Activated naive CD8-positive, alpha-beta T cell treated with anti-CD3 and anti-CD28 coated beads, Interleukin-2, amount 10 ng/mL, durations not matched to agents 7 days and 5 days (primary cell): ENCODE measurements at places on chromosomes 13 and 19.

- no peak for DNase-seq
These were observed 70.3 kb downstream of the FNDC3A start for GRCh38 chr13:49046002-49046401.

GRCh38 chr19:1220976-1221903 lies 15.7 kb downstream of the STK11 start:
- no peak for DNase-seq

DNA sequence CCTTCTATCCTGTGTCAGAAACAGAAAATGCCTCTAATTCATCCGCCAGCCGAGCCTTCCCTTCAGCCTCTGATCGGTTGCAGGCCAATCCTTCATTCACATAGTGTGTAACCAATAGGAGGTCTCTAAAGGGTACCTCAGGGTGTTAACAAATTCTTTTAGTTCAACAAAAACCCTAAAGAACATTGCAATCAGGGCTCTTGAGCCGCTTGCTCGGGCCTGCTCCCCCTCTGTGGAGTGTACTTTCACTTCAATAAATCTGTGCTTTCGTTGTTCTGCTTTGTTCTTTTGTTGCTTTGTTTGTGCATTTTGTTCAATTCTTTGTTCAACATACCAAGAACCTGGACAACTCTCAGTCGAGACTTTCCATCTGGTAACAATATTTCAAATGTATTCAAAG lies 366.5 kb downstream of the KCTD12 start:
- no peak for DNase-seq

GRCh38 chr13:51608857-51609406 lies 24.7 kb downstream of the WDFY2 start:
- DNase-seq = no peak

DNA sequence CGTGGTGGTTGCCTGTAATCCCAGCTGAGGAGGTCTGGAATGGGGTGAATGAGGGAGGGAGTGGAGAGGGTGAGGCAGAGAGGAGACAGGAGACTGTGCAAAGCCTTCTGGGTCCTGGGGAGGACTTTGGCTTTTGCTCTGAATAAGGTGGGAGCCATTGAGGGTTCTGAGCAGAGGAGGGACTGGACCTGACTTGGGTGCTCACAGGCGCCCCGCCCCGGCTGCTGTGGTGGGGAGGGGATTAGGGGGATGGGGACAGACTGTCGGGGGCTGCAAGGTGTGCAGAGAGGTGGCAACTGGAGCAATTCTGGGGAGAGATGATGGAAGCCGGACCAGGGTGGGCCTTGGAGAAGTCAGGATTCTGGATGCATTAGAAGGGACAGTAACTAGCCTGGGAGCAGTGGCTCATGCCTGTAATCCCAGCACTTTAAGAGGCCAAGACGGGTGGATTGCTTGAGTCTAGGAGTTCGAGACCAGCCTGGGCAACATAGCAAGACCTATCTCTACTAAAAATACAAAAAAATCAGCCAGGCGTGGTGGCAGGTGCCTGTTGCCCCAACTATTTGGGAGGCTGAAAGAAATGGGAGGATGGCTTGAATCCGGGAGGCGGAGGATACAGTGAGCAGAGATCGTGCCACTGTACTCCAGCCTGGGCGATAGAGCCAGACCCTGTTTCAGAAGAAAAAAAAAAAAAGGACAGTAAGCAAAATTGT lies 16.1 kb upstream of the NANOS3 start:
- no peak for DNase-seq

DNA sequence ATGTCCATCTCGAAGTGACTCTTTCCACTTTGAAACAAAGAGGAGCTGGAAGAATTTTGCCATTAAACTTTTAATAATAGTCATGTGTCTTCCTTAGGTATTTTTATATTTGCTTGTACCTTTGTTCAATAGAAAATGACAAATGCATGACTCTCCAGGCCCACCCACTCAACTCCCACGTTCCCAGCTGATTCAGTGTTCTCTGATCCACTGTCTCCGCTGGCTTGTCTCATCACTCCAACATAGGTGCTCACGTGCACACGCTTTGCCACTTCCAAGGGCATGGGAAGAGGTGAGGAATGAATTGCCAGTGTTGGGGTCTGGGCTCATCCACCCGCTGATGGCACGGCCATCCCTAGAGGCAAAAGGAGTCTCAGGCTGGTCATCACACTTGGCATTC lies 24.5 kb downstream of the RASL11A start:
- DNase-seq = no peak

GRCh38 chr13:77857531-77858209 lies 61.0 kb downstream of the EDNRB start:
- no peak for DNase-seq

DNA sequence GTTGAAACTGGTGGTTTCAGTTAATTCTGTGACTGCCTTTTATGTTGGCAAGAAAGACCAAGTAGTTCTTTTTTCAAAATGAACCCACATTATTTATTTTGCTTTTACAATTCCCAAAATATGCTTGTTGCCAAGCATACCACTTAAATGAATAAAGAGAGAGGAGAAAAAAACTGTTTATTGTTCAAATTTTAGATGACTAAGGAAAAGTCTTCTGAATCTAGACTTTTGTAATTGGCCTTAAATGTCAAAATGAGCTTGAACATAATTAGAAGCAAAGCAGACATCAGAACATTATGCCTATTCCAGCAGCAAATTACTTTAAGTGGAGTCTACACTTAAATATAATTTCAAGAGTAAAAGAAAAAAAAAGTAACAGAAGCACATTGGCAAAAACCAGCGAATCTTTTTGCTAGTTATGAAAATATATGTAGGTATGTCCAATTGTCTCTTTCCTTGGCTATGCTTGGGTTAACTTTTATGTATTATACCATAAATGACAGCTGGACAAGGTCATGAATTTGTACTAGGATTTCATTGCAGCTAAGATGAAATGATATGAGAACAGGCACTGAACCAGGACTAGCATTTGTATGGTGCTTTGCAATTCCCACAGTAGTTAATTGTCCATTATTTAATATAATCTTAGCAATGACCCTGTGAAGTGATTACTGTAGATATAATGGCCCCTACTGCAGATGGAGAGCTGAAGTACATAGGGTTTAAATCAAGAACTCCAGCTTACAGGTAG lies 211.9 kb downstream of the NALCN start:
- no peak for DNase-seq

- no peak for DNase-seq
These were observed 199.4 kb downstream of the ENOX1 start for GRCh38 chr13:43587376-43587775.

GRCh38 chr13:30156826-30157615 lies 150.3 kb downstream of the KATNAL1 start:
- DNase-seq = no peak

GRCh38 chr13:106533101-106533942 lies 2.1 kb downstream of the EFNB2 start:
- peak; percentile 38 for DNase-seq

GRCh38 chr19:8580710-8581281 lies 3.6 kb upstream of the MYO1F start:
- peak; percentile 92 for DNase-seq

DNA sequence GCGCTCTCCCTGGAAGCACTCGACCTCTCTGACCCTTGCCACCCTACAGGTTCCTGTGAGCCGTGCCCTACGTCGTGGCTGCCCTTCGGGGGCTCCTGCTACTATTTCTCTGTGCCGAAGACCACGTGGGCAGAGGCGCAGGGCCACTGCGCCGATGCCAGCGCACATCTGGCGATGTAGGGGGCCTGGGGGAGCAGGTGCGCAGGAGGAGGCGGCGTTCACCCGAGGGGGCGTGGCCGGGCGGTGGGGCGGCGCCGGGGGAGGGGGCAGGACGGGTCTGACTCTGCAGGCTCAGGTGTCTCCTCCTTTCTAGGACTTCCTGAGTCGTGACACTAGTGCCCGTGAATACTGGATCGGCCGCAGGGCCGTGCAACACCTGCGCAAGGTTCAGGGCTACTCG lies 26.4 kb downstream of the CLEC4M start:
- DNase-seq = no peak

GRCh38 chr19:41307090-41307875 lies 2.7 kb upstream of the CCDC97 start:
- DNase-seq = no peak

DNA sequence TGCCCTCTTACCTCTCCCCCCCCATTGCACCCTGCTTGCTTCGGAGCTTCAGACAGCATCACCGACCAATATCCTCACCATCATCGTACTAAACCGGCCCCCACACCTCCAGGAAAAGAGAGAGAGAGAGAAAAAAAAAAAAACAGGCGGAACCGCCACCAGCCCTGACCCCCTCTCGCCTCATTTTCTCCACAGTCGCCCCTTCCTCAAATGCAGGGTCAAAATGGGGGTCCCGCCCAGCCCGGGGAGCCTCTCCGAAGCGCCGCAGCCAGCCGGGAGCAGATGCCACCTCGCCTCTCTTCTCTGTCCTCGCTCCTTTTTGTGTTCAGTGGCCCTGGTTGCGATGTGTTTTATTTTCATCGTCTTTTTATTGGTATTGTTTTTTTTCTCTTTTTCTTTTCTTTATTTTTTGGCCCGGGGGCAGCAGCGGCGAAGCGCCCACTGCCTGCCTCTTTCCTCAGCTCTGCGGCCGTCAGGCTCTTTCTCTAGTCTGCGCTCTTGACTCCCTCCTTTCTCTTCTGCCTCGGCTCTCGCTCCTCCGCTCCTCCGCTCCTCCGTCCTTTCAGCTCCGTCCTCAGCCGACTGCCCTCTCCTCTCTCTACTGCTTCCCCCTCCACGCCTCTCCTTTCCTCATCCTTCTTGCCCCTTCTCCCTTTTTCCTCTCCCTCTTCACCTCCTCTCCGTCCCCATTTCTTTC lies 41.4 kb downstream of the DEDD2 start:
- DNase-seq = no peak

GRCh38 chr19:615619-616018 lies 17.7 kb downstream of the POLRMT start:
- no peak for DNase-seq

DNA sequence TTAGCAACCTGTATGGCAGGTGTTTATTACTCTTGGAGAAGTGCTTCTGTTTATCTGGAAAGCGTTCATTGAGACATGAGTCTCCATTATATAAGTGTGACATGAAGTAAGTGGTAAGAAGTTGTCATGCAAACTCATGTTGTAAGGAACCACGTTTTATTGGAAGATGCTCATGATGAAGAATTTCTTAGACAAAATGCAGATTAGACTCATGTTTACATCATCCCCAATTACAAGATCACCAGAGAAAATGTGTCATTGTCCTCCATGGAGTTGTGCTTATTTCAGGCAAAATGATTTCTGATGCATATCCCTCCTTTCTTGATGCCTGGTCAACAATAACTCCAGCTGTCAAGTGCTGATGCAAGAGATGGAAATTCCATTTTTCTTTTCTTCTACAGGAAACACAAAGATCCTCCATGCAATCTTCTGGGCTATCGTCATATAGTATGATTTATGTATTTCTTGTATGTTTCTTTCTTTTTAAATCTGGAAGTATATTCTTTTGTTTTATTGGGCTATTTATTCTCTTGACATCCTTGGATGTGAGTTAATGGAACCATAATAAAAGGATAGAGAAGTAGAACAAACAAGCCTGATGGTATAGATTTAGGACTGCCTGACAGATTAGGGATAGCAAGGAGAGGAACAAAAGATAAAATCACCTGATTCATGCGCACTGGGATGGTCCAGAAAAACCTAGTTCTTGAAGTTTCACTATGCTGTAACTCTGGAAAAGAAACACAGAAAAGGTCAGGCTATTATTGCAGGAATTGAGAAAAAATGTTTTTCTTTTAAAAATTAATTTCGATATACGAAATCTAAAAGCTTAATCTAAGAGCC lies 50.7 kb upstream of the DIAPH3 start:
- DNase-seq = no peak

DNA sequence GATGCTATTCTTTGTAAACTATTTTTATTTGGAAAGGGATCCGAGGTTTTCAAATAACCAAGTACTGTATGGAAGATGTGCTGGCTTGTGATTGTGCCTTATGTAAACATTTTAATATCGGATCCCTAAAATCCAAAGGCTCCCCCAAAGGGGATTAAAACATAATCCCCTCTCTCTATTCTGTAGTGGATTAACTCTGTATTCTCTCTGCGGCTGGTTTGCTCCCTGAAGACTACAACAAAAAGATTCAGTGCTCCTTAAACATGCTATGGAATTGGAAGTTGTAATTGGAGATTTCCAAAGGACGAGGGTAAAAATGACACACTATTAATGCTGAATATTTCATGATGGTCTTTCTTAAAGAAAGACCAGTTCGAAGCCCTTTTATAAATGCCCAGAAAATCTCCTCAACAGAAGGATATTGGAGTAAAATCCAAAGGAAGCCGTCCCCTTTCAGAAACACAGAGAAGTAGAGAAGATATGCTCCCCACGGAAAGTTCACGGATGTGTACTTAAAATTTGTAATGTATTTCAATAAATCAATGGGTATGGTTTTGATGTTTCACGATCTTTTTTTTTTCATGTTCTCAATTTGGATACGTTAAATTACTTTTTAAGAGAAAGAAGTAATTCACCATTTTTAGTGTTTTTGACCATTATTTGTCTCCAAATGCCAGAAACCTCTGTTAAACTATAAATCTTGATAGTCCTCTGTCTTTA lies 6.5 kb downstream of the MAB21L1 start:
- DNase-seq = no peak

GRCh38 chr19:29815231-29815630 lies 3.4 kb downstream of the CCNE1 start:
- no peak for DNase-seq

GRCh38 chr19:49564616-49565045 lies 15.7 kb downstream of the NOSIP start:
- DNase-seq = no peak

GRCh38 chr13:29449726-29450125 lies 145.8 kb downstream of the SLC7A1 start:
- DNase-seq = no peak

DNA sequence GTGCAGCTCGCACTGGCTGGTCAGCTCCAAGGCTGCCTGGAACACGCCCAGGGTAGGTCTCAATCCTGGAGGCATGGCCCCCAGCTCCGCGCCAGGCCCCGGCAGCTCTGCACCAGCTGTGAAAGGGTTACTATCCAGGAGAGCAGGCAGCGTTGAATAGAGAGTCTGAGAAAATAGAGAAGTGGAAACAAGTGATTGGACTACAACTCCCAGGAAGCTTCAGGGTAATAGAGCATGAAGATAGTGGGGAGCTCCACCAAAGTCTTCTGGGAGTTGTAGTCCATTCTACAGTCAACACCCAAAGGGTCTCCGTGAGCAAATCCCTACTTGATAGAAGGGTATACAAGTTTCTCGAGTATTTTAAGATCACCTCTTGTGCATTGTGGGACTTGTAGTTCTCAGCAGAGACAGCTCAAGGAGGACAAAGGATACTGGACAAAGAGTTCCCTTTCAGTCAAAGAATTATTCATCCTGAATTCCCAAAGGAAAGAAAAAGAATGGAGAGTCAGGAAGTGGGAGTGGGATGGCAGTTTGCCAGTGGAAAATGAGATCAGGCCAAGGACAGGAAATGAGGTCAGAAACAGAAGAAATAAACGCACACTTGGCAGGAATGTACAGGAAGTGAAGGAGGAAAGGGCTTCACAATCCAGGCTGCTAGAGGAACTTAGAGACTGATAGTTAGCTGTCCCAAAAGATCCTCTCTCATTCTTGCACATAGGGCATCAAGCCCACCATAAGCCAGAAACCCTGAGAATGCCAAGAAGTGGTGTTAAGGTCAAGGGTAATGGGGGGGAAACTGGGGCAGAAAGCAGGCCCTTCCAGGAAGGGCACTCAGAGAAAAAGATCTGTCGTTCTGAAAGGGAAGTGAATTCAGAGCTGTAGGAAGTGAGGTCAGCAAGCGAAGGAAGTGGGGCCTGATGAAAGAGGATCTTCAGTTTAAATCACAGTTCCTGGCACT lies 5.5 kb upstream of the MAMSTR start:
- no peak for DNase-seq
